ENCODE measurements at places on chromosomes 6 and 20. TPM values are rescaled to one million over a fixed set of nuclear protein-coding genes. Genes with fewer than 3 reads are reported as not detected.

Gene GCNT2
- 21.7 TPM for total RNA-seq

Gene COL9A3
- total RNA-seq = 7.8 TPM

Gene MOG
- total RNA-seq = 1.4 TPM

Gene ADGRF1
- total RNA-seq = under 0.01 TPM

Gene MAS1
- under 0.01 TPM for total RNA-seq

Gene GFOD1
- 35.5 TPM for total RNA-seq

Gene PRSS35
- 3.7 TPM for total RNA-seq

Gene LTA
- not detected for total RNA-seq

Gene LRRC73
- 5.3 TPM for total RNA-seq

Gene ULBP2
- 2.1 TPM for total RNA-seq

Gene PLCB4
- 41.1 TPM for total RNA-seq

Gene ELOVL4
- 73.6 TPM for total RNA-seq

Gene LYRM2
- 32.3 TPM for total RNA-seq

Gene ZNF165
- total RNA-seq = 2.3 TPM

Gene LKAAEAR1
- 2.1 TPM for total RNA-seq

Gene SRSF12
- total RNA-seq = 45.0 TPM

Gene CRIP3
- total RNA-seq = 6.7 TPM

Gene PBOV1
- total RNA-seq = not detected

Gene BPI
- total RNA-seq = 0.46 TPM

All from diencephalon (tissue), 1 donor.